ENCODE measurements at places on chromosomes 1 and 21. TPM values are rescaled to one million over a fixed set of nuclear protein-coding genes. Genes with fewer than 3 reads are reported as not detected.

The TMPRSS15 gene
- total RNA-seq, result not detected

The CD247 gene
- not detected for total RNA-seq

The NPL gene
- total RNA-seq, result 4.6 TPM

The S100A3 gene
- 1.7 TPM for total RNA-seq

The ANGPTL1 gene
- 16.4 TPM for total RNA-seq

The KPRP gene
- not detected for total RNA-seq

The PADI1 gene
- total RNA-seq, result 0.07 TPM

The FAM151A gene
- total RNA-seq, result not detected

The SLC9C2 gene
- total RNA-seq, result 0.03 TPM

The IL19 gene
- not detected for total RNA-seq

The TMEM269 gene
- total RNA-seq, result 0.07 TPM

The SRSF10 gene
- total RNA-seq, result 60.0 TPM

The TRMT1L gene
- total RNA-seq, result 42.3 TPM

The MXRA8 gene
- total RNA-seq, result 264 TPM

The BRDT gene
- total RNA-seq, result not detected

The S1PR1 gene
- 9.1 TPM for total RNA-seq

The CFHR1 gene
- total RNA-seq, result 1.6 TPM

The DENND1B gene
- total RNA-seq, result 8.2 TPM

The OXCT2 gene
- total RNA-seq, result 1.8 TPM

The S100A5 gene
- 0.26 TPM for total RNA-seq

The SYT11 gene
- total RNA-seq, result 88.3 TPM

The C4BPA gene
- not detected for total RNA-seq

The NPR1 gene
- 1.0 TPM for total RNA-seq

The IFI44L gene
- total RNA-seq, result 3.8 TPM

The SPRR2F gene
- not detected for total RNA-seq

The SYCP1 gene
- total RNA-seq, result not detected

The LRP8 gene
- 9.1 TPM for total RNA-seq

The SLC25A34 gene
- total RNA-seq, result 0.73 TPM

The TSNAX gene
- 30.8 TPM for total RNA-seq

The CSF3R gene
- not detected for total RNA-seq

The CHI3L1 gene
- total RNA-seq, result 1.1 TPM

The SPEN gene
- 28.5 TPM for total RNA-seq

The PGD gene
- total RNA-seq, result 156 TPM

The KRTAP19-1 gene
- not detected for total RNA-seq

The LCE1A gene
- not detected for total RNA-seq

The TFF2 gene
- not detected for total RNA-seq

The HPDL gene
- total RNA-seq, result 0.86 TPM

The LCE1B gene
- not detected for total RNA-seq

The SIK1 gene
- 0.98 TPM for total RNA-seq

The HAPLN2 gene
- total RNA-seq, result not detected

The CFHR3 gene
- not detected for total RNA-seq

The AGO1 gene
- total RNA-seq, result 26.4 TPM

The EFNA4 gene
- total RNA-seq, result 6.5 TPM

The AGT gene
- total RNA-seq, result 2.7 TPM

The PGBD5 gene
- total RNA-seq, result 0.20 TPM

The DLGAP3 gene
- total RNA-seq, result 0.07 TPM

The NTMT2 gene
- total RNA-seq, result not detected

The CELA2B gene
- not detected for total RNA-seq

The LYST gene
- 36.7 TPM for total RNA-seq

The RGS8 gene
- total RNA-seq, result not detected

The SPRR2G gene
- total RNA-seq, result not detected

The PTCH2 gene
- 0.33 TPM for total RNA-seq

The TBX19 gene
- 1.2 TPM for total RNA-seq

The FCRL6 gene
- total RNA-seq, result not detected
